Activated CD4-positive, alpha-beta T cell treated with anti-CD3 and anti-CD28 coated beads, Interleukin-2, amount 10 ng/mL, durations not matched to agents 7 days and 5 days (primary cell): ENCODE measurements at places on chromosomes 2 and 18. TPM values are rescaled to one million over a fixed set of nuclear protein-coding genes. Genes with fewer than 3 reads are reported as not detected.

DNA sequence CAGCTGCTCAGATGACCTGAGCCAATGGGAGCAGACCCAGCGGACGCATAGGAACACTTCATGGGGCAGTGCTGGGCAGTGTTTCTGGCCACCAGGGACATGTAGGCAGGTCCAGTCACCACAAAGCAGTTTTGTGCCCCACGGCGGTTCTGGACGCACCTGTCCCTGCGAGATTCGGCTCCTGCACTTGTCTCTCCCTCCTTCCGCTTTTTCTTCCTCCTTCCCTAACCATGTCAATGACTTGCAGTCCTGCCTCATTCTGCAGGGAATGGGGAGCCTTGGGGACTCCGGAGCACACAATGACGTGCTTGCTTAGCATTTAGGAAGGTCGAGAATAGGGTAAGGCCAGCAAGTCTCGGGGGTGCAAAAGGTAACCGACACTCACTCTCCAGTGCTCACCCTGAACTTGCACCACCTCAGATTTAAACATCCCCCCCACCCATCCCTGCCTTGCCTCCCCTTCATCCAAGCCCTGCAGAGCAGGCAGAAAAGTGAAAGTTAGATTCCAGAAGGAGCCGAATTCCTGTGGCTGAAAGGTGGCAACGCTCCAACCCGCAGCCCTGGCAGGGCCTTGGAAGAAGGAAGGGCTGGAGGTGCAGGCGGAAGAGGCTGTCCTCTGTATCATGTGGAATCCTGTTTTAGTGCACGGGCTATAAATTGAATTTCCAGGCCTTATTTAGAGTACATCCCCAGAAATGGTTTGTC lies 40.5 kb upstream of the ATG16L1 start:
- peaks cover 15% of the 10 kb centered on the region for H3K36me3 ChIP-seq
- H3K27ac ChIP-seq, result peak overlapping the region; percentile 27
- DNase-seq, result no peak
- H3K4me3 ChIP-seq, result no peak overlapping the region
- peaks cover 10% of the 10 kb centered on the region for H3K4me1 ChIP-seq

- no peak overlapping the region for H3K4me3 ChIP-seq
- no peaks in the 10 kb centered on the region for H3K36me3 ChIP-seq
- DNase-seq, result no peak
- H3K27ac ChIP-seq, result no peak overlapping the region
Observed at GRCh38 chr2:16417726-16418125, 247.9 kb downstream of the CYRIA start.

DNA sequence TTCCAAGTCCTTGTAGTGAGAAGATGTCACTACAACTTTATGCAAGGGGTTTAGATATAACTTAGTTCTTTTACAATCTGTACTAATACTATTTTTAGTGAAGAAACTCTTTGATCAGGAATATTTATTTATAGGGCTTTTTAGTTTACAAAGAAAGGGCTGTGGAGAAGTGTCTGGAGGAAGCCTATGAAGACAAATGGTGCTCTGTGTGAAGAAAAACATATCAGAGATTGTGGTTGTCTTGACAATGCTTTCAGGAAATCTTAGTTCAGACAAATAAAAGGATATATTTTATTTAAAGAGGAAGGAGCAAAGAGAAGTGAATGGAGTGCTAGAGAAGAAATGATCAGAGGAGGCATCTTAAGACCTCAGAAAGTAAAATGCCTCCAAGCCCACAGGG lies 824.9 kb downstream of the DCDC2C start:
- no peaks in the 10 kb centered on the region for H3K27me3 ChIP-seq
- H3K36me3 ChIP-seq, result no peaks in the 10 kb centered on the region
- H3K4me1 ChIP-seq, result no peaks in the 10 kb centered on the region
- DNase-seq, result no peak

GRCh38 chr18:69957747-69958146 lies 10.1 kb upstream of the CD226 start:
- no peaks in the 10 kb centered on the region for H3K27me3 ChIP-seq
- no peak for DNase-seq
- no peak overlapping the region for H3K4me3 ChIP-seq

- no peak for DNase-seq
- no peak overlapping the region for H3K27ac ChIP-seq
- no peaks in the 10 kb centered on the region for H3K4me1 ChIP-seq
- no peaks in the 10 kb centered on the region for H3K36me3 ChIP-seq
- H3K4me3 ChIP-seq, result no peak overlapping the region
Observed at GRCh38 chr2:124395961-124396360, 370.9 kb downstream of the CNTNAP5 start.

DNA sequence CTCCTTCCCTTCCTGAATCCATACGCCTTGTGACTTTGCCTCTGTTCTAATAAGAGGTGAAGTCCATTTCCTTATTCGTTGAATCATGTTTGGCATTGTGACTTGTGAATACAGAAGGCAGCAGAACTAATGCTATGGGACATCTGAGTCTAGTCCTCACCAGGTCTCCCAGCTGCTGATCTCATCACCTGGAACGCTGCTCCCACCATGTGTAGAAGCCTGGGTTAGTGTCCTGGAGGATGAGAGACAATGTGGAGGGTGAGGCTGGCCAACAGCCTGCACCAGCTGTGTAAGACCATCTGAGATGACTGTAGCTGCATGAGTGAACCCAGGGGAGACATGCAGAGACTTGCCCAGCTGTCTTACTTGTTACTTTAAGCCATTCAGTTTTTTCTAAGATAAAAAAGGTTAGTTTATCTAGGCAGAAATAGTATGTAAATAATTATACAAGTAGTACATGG lies 3.5 kb upstream of the HAAO start:
- H3K36me3 ChIP-seq, result no peaks in the 10 kb centered on the region
- peaks cover 37% of the 10 kb centered on the region for H3K27me3 ChIP-seq
- DNase-seq, result no peak
- no peak overlapping the region for H3K4me3 ChIP-seq
- H3K27ac ChIP-seq, result no peak overlapping the region
- peaks cover 27% of the 10 kb centered on the region for H3K4me1 ChIP-seq

DNA sequence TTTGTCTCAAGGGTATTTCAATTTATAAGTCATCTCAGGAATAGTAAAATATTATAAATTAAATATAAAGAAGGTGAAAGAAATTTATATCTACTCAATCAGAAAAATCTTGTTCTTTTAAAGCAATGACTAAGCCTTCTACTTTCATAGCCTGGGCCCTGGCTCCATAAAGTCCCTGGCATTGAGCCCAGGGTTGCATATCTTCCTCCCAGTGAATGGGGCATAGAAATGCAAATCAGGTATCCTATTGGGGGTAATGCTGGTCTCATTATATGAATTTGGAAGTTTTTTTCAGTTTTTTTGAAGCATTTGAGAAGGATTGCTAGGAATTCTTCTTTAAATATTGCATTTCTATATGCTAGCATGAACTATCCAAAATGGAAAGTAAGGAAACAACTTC lies 73.9 kb upstream of the MC2R start:
- H3K27me3 ChIP-seq, result peaks cover 3% of the 10 kb centered on the region
- H3K36me3 ChIP-seq, result no peaks in the 10 kb centered on the region
- no peak overlapping the region for H3K27ac ChIP-seq
- H3K4me1 ChIP-seq, result no peaks in the 10 kb centered on the region

DNA sequence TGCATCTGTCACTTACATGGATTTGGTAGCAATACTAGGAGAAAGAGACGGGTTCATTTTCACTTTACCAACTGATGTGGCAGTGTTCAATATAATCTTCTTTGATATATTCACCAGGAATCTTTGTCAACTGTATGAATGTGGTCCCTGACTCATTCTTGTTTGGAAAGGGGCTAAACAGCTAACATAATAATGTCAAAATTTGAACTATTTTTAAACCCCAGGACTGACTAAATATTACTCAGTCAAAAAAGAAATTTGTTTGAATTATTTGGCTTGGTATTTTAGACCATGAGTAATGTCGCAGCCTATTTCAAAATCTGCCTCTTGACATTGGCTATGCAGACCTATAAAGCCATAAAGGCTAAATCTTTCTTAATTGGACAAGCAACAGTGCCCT lies 413.7 kb upstream of the RGPD4 start:
- H3K4me3 ChIP-seq, result no peak overlapping the region
- H3K4me1 ChIP-seq, result no peaks in the 10 kb centered on the region
- DNase-seq, result no peak
- no peak overlapping the region for H3K27ac ChIP-seq

- DNase-seq, result no peak
- H3K27me3 ChIP-seq, result no peaks in the 10 kb centered on the region
- H3K27ac ChIP-seq, result no peak overlapping the region
- H3K4me1 ChIP-seq, result peaks cover 16% of the 10 kb centered on the region
- peaks cover 66% of the 10 kb centered on the region for H3K36me3 ChIP-seq
- H3K4me3 ChIP-seq, result no peak overlapping the region
Observed at GRCh38 chr2:190540048-190540447, 5.5 kb upstream of the NEMP2 start.

- peaks cover 21% of the 10 kb centered on the region for H3K27me3 ChIP-seq
- no peak overlapping the region for H3K27ac ChIP-seq
- H3K4me1 ChIP-seq, result peaks cover 36% of the 10 kb centered on the region
- DNase-seq, result no peak
- no peak overlapping the region for H3K4me3 ChIP-seq
Observed at GRCh38 chr2:85828725-85829124, 60.1 kb downstream of the ST3GAL5 start.

DNA sequence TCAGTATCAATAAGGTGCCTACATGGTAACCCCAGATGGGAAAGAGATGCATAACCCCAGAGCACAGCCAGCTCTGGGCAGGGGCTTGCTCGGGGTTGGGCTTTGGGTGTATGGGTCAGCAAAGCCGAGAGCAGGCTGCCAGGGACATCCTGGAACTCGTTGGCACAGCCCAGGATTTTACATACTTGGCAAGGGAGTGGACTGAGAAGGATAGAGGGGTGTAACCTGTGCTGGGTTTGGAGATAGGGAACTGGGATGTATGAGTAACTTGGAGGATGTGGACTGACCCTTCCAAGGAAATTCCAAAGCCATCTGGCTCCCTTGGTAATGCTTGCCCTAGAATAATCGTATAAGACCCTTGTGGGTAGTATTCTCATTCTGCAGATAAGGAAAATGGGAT lies 44.2 kb downstream of the GPR39 start:
- H3K4me3 ChIP-seq, result no peak overlapping the region
- no peaks in the 10 kb centered on the region for H3K4me1 ChIP-seq
- H3K36me3 ChIP-seq, result no peaks in the 10 kb centered on the region
- DNase-seq, result no peak
- H3K27ac ChIP-seq, result no peak overlapping the region
- H3K27me3 ChIP-seq, result no peaks in the 10 kb centered on the region

DNA sequence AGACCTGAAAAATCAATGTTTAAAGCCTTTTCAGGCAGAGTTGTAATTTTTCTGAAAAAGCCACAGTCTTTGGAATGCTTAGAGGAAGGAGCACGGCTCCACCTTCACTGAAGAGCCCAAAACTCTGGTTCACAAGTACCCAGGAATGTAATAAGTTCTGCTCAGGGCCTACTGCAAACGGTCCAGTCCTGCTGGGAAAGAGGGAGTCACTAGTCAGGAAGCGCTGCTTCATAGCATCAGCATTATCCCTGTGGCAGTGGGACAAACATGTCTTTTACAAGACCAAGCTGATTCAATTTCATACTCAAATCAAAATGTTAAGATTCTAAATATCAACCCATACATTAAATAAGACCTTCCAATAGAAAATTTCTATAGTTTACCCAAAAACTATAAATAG lies 152.9 kb upstream of the PGAP1 start:
- no peaks in the 10 kb centered on the region for H3K27me3 ChIP-seq
- no peak for DNase-seq
- H3K4me3 ChIP-seq, result no peak overlapping the region

DNA sequence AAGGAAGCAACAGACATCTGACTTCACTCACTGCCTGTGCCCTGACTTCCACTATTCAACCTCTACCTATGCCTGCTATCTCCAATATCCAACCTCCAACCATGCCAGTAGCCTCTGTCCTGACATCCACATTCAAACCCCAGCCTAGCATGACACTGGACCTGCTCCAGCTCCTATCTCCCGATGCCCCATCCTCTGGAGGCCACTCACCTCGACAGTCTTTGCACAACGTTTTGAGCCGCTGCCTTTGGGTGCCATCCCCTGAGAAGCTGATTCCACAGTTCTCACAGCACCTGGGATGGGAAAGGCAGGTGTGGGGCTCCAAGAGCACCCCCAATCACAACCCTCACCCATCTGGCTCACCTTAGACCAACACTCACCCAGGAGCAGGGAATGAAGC lies 4.9 kb downstream of the MBD1 start:
- no peaks in the 10 kb centered on the region for H3K27me3 ChIP-seq
- H3K4me1 ChIP-seq, result peaks cover 20% of the 10 kb centered on the region
- peak overlapping the region; percentile 4 for H3K27ac ChIP-seq
- H3K4me3 ChIP-seq, result no peak overlapping the region

DNA sequence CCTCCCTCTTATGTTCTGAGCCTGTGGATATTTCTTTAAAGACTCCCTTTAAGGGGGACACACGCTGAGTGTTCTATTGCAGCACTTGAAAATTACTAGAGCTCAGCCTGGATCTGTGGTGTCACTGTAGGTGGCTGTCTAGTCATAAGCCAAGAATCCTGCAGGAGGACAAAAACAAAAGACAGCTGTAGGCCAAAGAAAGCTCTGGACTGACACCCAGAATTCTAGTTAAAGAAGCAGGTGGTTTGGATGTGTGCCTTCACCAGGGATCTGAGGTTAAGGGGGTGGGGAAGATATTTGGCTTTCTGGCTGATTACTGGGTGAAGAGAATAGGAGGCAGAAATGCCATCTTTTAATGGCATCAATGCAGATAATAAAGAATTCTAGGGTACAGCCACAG lies 842.5 kb upstream of the NXPH2 start:
- no peak overlapping the region for H3K27ac ChIP-seq
- no peaks in the 10 kb centered on the region for H3K4me1 ChIP-seq
- no peak for DNase-seq
- H3K4me3 ChIP-seq, result no peak overlapping the region

DNA sequence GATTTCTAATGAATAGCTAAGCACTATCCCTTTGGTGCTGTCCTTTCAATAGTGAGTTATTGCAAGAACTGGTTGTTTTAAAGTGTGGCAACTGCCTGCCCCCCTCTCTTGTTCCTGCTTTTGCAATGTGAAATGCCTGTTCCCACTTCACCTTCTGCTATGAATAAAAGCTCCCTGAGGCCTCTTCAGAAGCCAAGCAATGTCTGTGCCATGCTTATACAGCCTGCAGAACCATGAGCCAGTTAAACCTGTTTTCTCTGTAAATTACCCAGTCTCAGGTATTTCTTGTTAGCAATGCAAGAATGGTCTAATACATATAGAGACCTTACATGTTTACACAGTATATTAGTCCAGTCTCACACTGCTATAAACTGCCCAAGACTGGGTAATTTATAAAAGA lies 15.0 kb upstream of the METTL21A start:
- H3K36me3 ChIP-seq, result no peaks in the 10 kb centered on the region
- DNase-seq, result no peak
- H3K27ac ChIP-seq, result no peak overlapping the region

DNA sequence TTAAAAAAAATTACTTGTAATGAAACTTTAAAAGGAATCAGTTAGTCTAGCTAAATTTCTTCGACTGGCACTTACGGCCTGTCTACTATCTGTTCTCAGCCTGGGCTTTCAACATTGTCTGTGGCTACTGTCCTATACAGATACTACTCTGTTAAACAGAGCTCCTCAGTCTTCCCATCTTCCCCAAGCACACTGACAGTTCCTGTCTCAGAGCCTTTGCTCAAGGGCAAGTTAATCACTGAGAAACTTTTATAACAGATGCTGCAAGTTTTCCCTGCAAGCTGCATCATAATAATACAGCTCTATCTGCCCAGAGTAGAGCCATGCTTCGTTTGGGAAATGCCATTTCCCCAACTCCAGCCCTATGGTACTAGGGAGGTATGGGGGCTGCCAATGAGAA lies 11.3 kb upstream of the YPEL5 start:
- H3K36me3 ChIP-seq, result no peaks in the 10 kb centered on the region
- peaks cover 2% of the 10 kb centered on the region for H3K27me3 ChIP-seq
- H3K27ac ChIP-seq, result no peak overlapping the region
- no peak overlapping the region for H3K4me3 ChIP-seq

REG1A gene
- total RNA-seq, result not detected

DLGAP1 gene
- 0.10 TPM for total RNA-seq
